C1 segment of cervical spinal cord (tissue), 14 donors: ENCODE measurements at places on chromosomes 7 and 10.

- DNase-seq = no peak
Measured at GRCh38 chr7:128267595-128267924, 26.5 kb downstream of the LEP start.

DNA sequence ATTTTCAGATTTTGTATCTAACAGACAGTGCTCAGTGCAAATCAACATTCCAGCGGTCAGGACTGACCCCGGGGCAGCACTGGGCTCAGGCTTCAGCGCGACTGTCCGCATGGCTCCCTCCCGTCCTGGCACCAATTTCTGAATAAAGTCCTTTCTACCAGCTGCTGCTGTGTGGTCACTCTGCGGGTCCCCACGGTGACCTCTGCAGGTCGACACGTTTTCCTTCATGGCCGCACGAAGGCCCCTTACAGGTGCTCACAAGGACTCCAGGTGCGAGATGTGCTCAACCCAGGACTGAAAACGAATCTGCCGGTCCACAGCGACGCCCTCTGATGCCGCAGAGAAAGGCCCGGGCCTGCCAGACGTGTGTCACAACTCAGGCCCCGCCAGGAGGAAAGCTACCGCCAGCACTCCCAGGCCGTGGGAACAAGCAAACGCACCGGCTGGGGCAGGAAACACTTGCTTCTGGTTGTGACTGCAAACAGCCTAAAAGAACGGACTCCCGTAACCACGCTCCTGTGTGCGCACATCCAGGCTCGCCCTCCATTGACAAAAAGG lies 3.7 kb upstream of the UTF1 start:
- no peak for DNase-seq

DNA sequence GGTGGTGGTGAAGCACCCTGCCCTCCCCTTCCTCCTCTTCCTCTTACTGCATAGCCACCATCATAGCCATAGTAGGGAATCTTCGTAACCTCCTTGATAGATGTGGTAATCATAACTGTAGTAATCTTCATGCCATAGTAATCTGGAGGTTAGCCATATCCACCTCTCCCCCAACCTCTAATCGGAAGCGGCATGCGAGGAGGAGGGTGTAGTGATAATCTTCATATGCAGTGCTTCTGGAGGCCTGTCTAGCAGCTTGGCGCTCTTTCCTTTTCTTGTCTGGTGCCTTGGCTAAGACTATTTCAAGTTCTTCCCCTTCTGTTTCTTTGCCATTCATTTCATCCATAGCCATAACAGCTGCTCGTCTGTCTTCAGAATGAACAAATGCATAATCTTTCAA lies 90.9 kb downstream of the MLLT10 start:
- DNase-seq = no peak

- no peak for DNase-seq
Measured at GRCh38 chr7:55185321-55185802, 166.5 kb downstream of the EGFR start.

GRCh38 chr7:66699998-66700397 lies 40.5 kb upstream of the RABGEF1 start:
- no peak for DNase-seq

DNA sequence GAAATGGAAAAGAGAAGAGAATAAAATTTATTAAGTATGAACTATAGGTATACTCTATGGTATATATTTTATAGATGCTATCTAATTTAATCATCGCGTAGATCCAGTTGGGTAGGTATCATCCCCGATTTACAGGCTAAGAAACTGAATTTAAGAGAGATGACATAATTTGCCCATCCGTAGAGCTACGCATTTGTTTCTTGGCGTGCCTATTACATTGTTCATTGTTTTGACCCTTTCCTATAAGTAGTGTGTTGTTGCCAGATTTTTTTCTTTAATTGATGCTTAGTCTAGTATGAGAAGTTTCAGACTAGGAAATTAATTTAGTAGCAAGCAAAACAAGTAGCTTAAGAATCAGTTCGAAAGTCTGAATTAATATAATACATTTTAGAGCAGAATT lies 205.7 kb upstream of the NPSR1 start:
- DNase-seq = no peak

DNA sequence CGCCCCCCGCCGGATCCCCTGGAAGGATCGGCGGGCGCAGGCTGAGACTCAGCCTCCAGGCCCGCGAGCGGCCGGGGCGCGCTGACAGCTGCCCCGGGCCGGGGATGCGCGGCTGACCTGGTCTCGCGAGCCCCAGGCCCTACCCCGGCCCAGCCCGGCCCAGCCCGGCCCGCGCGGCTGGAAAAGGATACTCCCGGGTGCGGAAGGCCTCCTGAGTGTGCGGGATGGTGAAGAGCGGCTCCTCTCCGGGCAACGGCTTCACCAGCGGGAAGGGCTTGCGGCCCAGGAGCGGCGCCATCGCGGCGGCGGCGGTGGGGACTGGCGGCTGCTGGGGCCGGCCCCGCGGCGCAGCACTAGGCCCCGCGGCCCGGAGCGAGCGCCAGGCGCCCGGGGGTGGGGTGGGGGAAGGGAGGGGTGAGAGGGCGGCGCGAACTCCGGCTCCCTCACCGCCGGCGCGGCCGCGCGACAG lies 423 bp downstream of the BAZ1B start:
- DNase-seq = no peak

- DNase-seq = no peak
Measured at GRCh38 chr7:42469341-42469740, 232.3 kb upstream of the GLI3 start.

DNA sequence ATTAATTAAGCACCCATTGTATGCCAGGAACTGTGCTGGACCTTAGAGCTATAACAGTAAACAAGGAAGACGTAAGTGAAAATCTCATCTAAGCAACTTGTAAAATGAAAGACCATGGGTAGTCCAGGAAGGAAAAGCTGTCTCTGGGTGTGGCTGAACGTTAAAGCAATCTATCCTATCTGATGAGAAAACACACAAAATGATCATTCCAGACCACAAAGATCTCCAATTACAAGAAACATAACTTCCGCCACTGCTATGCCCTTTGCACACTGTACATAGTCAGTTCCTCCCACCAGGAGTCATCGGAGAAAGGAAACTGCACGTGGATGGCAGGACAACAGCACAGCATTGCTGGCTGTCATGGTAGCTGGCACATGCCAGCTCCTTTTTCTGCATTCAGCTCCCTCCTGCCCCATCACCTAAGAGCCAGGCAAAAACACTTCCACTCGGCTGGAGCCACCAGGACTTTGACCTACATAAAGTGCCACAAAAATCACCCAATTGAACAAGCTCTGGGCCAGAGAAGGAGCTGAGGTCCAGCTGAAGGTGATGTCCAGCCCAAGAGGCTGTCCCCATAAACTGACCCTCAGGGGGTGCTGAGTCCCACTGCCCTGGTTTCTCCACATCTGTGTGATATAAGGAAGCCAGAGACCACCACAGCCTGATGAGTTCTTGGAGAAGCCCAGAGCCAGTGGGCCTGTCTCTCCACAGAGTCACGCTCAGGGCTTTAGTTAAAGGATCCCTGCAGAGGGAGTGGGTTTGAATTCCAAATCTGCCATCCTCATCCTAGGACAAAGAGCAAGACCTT lies 56.4 kb downstream of the STEAP1B start:
- no peak for DNase-seq

- no peak for DNase-seq
Measured at GRCh38 chr10:14658331-14659127, 116.2 kb downstream of the FAM107B start.

GRCh38 chr10:87589645-87590051 lies 70.0 kb upstream of the PAPSS2 start:
- DNase-seq = no peak

DNA sequence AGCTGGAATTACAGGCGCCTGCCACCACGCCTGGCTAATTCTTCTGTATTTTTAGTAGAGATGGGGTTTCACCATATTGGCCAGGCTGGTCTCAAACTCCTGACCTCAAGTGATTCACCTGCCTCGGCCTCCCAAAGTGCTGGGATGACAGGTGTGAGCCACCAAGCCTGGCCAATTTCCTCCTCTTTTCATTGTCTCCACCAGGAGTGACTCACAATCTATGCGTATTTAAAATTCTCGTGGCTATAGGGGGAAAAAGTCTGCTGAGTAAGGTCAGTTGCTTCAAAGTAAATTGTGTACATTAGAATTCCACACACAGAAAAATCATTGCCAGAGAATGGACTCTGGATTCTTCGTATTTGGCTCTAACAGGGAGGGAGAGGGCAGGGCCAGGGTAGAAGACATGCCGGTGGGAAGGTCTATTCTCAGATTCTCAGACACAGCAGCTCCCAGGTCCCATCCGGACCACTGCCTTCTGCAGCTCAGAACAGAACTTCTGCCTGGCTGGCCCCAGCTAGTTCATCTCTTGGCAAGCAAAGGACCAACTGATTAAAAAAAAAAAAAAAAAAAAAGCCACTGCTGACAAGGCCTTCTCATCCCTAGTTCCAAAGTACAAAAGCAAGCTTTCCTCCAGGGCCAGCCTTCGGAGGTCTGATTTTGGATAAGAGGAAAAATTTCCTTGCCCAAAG lies 22.2 kb downstream of the PSPH start:
- no peak for DNase-seq

DNA sequence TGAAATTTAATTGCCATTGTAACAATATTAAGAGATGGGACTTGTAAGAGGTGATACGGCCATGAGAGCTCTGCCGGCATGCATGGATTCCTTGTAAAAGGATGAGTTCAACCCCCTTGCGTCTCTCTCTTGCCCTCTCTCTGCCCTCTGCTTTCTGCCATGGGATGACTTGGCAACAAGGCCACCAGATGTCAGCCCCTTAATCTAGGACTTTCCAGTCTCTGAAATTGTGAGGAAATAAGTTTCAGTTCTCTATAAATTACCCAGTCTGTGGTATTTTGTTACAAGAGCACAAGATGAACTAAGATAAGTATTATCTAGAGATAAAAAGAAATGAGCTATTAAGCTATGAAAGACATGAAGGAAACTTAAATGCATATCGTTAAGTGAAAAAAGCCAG lies 145.7 kb upstream of the AHR start:
- no peak for DNase-seq

- no peak for DNase-seq
Measured at GRCh38 chr10:22317076-22317370, 835 bp downstream of the COMMD3 start.

- no peak for DNase-seq
Measured at GRCh38 chr10:19832699-19833098, 16.5 kb downstream of the PLXDC2 start.
